LoVo (cell line): ENCODE measurements at places on chromosomes 16 and 17.
A peak's percentile ranks its signal among the peaks of the same experiment; 100 is the strongest.

GRCh38 chr17:32319548-32319905 is 22.4 kb downstream of the C17orf75 start:
- DNase-seq = peak; percentile 67

DNA sequence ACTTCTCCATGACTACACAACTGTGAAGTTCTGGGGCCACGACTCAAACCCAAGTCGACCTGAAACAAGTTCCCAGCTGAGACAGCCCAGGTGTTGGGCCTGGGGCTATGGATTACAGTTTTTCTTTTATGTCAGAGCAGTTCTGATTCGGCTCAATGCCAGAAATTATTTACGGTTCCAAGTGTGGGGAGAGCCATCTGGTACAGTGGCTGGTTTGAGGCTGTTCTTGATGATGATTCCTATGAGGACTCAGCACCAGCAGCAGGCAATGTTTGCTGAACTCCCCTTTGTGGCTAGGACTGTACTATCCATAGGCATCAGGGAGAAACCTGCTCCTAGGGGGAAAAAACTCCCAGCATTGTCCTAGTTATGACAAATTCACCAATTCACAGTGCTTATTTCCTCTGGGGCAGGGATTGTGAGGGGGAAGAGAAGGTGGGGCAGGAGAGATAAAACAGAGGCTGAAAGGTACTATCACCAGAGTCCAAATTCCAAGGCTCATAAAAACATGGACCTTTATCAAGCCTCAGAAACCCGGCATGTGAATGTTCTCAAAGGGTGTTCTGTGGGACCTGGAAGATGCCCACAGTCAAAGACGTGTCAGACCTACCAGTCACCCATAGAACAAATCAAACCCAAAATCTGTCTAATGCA is 18.2 kb upstream of the CMTM4 start:
- DNase-seq = peak; percentile 38

DNA sequence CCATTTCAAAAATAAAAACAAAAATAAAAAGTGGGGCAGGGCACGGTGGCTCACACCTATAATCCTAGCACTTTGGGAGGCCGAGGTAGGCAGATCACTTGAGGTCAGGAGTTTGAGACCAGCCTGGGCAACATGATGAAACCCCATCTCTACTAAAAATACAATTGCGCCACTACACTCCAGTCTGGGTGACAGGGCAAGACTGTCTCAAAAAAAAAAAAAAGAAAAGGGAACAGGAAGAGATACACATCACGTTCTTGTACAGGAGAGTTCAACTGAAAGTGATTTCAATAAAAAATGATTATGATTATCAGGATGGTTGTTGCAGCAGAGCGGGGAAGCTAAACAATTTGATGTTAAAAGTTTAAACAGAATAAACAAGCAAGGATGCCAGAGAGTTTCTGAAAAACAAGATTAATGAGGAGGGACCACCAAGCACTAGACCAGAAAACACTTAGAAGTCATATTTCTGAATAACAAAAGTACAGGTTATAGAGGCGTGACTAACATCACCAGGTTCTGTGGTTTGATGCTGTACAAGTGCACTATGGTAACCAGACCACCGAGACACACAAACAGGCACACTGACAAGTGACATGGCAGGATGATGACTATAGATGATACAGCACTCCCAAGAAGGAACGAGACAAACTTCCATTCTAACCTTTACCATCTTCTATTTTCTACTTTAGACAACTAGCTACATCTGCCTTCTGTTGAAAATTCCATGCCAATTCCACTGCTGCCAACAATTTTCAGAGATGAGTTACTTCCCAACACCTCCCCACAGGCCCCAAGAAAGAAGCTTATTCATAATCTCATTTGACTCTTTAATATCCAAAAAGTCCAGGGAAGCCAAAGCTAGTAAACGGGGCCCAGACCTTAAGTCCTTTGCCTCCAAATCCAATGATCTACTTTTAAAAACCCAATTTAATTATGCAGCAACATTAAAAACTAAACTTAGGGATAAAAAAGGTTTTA is 11.8 kb downstream of the DNAJA2 start:
- no peak for DNase-seq

DNA sequence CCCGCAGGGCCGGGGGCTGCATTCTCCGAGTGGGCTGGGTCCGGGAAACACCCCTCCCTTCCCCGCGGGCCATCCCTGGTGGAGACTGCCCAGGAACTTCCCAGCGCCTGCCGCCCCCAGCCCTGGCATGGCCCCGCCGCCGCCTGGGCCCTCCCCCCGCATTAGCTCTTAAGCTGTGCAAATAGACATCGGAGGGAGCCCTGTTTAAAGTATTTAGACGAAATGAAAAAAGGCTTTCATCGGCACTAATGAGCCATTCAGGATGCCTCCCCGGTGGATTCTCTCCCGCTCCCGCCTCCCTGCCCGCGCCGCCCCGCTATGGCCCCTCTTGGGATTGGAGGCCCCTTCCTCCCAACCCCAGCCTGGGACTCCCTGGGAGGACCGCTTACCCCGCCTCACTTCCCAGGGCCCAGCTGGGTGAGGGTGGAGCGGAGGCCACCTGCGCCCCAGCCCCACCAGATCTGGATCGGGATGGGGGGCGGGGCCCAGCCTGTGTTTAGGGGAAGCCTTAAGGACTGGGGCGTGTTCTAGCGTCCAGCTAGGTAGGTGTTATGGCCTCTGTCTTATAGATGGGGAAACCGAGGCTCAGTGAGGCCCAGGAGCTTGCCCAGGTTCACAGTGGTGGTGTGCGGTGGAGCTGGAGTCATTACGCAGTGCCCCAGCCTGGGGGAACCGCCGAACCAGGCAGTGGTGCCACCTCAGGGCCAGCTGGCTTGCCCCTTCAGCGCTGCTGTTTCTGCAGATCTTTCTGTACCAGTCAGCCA is 19.7 kb downstream of the SEZ6 start:
- no peak for DNase-seq

DNA sequence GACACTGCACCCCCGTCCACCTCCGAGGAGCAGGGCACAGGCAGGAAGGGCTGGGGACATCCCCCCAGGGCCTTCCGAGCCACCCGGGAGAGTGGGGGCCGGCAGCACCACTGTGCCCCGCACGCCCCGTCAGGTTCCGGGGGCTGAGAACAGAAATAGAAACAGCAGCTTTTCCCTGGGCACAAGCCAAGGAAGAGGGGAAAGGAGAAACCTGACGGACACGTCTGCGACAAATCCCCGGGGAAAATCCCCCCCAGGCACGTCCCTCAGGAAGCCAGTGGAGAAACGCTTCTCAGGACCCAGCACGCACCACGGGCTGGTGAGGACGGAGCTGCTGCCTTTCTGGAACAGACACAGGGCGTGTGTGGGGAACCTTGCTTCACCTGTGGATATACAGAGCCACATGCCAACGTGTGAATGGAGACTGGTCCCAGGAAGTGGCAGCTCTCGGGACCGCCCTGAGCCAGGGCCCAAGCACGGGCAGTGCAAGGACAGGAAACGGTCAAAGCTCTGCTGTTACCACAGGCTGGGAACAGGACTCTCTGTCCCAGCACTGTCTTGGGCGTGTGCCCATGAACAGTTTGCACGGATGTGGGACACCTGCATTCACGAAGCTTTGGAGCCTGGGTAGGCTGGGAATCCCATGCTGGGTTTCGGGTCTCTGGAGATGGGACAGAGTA is 1.2 kb upstream of the TMEM204 start:
- no peak for DNase-seq

GRCh38 chr16:10631886-10632285 is 51.5 kb upstream of the EMP2 start:
- DNase-seq = no peak

GRCh38 chr16:67915831-67916723 is 15.6 kb downstream of the CTRL start:
- DNase-seq = no peak

DNA sequence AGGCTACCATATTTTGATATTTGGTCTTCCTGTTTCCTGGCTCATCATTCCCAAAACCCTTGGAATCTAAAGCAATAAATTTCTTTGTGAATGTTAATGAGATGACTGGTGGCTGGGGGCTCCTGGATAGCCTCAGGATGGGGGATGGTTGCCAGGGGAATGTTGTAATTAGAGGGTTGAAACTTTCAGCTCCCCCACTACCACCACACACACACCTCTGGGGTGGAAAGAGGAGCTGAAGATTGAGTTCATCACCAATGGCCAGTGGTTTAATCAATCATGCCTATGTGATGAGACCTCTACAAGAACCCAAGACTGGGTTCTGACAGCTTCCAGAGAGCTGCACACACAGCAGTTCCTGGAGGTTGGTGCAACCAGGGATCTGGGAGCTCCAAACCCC is 59.1 kb downstream of the HS3ST3A1 start:
- no peak for DNase-seq

- no peak for DNase-seq
Observed at GRCh38 chr17:69350911-69351310, 24.0 kb upstream of the ABCA5 start.

GRCh38 chr17:54901230-54901822 is 674 bp downstream of the TOM1L1 start:
- peak; percentile 75 for DNase-seq
